ENCODE measurements at places on chromosomes 7 and 10.

DNA sequence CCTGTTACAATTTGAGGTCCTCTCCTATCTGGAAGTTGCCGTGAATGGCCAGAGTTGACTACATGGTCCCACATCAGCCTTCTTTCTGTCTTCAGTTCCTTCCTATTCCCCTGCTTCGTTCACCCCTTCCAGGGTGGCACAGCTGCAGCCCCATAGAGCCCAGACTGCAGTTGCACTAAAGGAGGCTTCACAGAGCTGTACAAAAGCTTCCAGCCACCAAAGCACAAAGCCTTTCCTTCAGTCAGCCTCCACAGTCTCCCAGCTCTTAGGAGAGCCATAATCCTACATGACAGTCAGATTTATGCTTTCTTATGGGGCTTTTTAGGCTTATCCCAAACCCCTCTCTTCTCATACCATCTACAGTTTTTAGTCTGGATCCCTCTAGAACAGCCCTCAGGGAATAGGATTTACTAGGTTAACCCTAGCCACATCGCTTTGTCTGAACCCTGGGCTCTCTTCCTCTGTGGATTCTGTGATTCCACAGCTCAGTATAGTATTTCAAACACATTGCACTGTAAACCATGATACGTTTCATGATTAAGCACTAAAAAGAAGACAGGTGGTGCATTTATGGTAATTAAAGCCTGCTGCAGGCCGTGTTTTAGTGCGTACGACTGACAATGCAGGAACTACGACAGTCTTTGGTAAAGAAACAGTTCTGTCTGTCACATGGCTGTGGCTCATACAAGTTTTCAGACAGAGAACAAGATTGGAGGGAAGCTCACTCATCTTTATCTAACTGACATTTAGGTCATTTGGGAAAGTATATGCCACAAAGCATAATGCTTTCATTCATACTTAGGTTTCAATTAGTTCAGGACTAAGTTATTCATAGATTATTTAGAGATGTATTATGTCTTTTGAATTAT lies 208.3 kb upstream of the KMT2E start:
- no peak for DNase-seq

GRCh38 chr7:25297278-25297677 lies 69.0 kb upstream of the NPVF start:
- DNase-seq: no peak

- DNase-seq: no peak
These were observed 2.2 kb upstream of the CPA4 start for GRCh38 chr7:130290745-130291144.

- no peak for DNase-seq
These were observed 173.6 kb downstream of the PRKCQ start for GRCh38 chr10:6406220-6407033.

DNA sequence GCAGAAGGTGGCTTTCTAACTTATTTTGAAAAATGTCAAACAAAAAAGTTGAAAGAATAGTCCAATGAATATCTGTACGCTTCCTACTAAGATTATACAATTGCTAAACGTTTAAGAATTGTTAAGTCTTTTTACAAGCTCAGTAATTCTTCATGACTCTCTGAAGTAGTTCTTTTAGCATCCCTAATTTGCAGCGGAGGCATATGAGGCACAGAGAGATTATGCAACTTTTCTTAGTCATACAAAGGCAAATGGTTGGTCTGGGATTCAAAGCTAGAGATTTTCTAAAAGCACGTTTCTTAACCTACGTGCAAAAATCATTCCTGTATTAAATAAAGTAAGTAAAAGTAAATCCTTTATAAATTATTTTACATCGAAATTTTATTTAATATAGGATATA lies 254.2 kb downstream of the MAGI2 start:
- no peak for DNase-seq

DNA sequence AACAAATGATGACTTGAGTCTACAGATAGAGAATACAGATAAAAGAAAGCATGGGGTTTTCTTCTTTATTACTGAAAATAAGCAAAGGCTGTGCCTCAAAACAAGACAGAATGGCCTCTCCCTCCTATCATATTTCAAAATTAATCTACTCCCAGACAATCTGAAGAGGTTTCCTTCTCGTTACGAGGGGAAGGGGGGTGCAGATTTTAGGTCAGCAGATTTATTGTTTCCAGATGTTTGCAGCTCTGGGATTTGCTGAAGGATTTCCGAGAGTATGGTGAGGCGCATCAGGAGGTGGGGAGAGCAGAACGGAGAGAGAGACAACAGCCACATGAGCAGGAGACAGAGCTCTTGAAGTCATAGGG lies 89.8 kb downstream of the KIAA1549 start:
- no peak for DNase-seq
